ENCODE measurements at places on chromosomes 12 and 14.

DNA sequence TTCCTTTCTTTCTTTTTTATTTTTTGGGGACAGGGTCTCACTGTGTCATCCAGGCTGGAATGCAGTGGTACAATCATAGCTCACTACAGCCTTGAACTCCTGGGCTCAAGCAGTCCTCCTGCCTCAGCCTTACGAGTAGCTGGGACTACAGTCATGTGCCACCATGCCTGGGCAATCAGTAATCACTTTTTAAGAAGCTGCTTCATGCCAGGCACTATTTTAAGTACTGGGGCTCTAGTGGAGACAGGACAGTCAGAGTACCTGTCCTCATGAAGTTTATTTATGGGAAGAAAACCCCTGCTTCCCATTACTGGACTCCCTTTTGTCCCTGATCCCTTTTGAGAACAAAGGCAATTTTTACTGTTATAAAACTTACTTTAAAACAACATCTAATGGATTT is 124.0 kb upstream of the NPAS3 start:
- DNase-seq: no peak

GRCh38 chr14:54857830-54858269 is 44.8 kb downstream of the GCH1 start:
- DNase-seq: no peak

DNA sequence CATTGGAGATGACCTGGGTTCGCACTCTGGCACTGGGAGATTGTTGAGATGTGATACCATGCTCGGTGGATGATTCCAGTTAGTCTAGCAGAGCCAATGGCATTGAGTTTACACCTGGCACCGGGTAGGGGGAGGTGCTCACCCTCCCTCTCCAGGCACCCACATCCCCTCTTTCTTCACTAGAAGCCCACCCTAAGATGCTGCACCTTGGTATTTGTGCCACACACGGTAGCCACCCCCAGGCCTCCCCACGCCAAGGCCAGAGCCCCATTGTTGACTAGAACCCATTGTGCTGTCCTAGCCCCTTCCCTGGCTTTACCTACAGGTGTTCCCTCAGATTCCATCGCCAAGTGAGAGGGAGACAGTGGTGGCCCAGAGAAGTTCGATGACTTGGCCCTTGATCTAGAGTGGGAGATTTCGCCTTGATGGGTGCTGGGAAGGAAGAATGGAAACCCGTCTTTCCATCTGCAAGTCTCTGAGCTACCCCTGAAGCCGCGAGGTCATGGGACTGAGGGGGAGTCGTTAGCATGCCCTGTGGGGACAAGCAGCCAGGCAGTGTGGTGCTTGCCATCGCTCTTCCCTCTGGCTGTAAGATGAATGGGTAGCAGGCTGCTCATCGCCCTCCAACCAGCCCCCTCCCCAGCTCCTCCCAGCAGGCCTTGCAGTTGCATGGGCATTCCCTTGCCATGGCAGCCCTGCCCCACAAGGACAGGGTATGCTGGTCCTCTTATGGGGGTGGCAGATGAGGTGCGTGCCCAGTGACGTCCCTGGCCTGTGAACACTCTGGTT is 8.7 kb downstream of the CCND2 start:
- DNase-seq: no peak

- no peak for DNase-seq
These were observed 44.7 kb downstream of the RIMKLB start for GRCh38 chr12:8742501-8742900.

DNA sequence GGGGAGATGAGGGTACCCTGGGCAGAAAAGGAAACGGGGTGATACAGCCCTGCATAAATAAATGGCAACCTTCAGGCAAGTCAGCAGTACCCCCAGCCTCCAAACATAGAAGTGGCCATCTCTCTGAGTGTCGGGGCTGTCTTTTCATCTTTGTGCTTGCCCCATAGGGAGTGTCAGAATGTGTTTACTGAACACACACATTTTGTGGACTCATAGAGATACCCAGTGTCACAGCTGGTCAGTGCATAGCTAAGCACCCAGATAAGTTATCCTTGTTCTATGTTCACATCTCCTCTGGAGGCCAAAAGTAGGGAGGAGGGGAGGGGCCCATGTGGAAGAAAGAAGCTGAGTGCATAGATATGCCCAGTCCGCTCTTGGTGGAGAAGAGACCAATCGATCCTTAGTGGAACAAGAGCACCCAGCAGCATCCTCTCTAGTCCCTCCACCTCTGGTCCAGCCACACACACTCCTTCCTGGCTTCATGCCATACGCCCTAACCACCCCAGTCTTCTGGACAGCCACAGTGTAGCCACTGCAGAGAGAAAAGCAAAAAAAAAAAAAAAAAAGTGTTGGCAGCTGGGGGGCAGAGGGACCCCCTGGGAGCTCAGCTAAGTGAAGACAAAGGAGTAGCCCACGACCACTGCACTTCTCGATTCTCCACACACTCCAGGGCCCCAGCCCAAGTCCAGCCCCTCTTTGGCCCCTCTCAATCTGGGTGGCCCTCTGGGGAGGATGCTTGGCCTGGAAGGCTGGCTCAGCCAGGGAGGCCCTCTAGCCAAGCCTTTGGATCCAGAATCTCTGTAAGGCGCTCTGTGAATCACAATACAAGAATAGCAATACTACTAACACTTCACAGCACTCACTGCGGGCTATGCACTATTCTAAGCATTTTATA is 2.6 kb downstream of the ITGA7 start:
- DNase-seq: no peak

GRCh38 chr12:115074617-115075016 is 390.6 kb upstream of the TBX3 start:
- DNase-seq: no peak

GRCh38 chr12:101713059-101713682 is 15.7 kb downstream of the CHPT1 start:
- DNase-seq: no peak

- DNase-seq: no peak
These were observed 40.6 kb upstream of the CDKN3 start for GRCh38 chr14:54356172-54356571.

- DNase-seq: no peak
These were observed 13.1 kb upstream of the MMP17 start for GRCh38 chr12:131815131-131815530.

DNA sequence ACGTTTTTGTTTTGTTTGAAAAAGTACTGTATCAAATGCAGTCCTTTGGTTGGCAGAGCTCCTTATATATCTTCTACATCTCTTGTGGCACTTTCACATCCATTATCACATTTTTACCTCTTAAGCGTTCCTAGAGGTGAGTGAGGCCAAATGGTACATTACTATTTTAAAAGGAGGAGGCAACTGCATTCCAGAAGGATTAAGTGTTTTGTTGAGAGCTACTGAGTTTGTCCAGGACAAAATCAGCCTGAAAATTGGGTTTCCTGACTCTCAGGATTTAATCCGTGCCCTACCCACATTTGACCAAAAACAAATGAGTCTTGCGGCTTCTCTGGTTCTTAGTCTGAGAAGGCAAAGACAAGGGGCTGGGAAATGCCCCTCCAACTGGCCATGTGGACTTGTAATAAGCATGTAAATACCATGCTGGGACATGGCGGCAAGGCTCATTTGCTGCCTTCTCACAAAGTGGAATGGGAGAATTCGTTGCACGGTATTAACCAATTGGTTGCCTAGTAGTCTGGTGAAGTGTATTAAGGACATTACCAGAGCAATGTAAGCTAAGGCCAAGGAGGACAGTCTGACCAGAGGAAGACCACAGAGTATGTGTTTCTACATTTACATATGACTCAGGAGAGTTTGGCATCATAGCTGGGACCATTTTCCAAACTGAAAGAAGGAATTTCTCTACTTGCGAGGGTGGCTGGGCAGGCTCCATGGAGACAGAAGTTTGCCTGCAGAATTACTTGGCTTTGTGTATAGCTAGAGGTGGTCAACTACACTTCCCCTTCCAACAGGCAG is 175.8 kb upstream of the PLXNC1 start:
- no peak for DNase-seq

- no peak for DNase-seq
These were observed 1936.8 kb upstream of the SEL1L start for GRCh38 chr14:83470466-83470865.

GRCh38 chr14:90460136-90460535 is 63.3 kb downstream of the CALM1 start:
- no peak for DNase-seq

- DNase-seq: no peak
These were observed 159.3 kb downstream of the DACT1 start for GRCh38 chr14:58797010-58797429.

DNA sequence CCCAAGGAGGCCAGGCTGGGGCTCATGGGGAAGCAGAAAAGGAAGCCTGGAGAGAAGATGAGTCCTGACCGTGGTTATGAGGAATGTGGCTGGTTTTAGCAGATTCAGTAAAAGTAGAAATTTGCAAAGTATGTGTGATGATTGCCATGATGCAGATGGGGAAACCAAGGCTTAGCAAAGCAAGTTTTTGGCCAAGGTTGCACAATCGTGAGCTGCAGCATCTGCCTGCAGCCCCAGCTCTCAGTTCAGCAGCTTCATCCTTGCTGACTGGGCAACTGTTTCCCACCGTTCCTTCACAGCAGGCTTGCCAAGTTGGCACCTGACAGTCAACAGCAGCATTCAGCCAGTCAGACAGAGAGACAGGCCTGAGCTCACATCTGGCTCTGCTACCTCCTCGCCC is 656.7 kb downstream of the MED13L start:
- no peak for DNase-seq

- no peak for DNase-seq
These were observed 427.5 kb downstream of the SNAPC1 start for GRCh38 chr14:62189698-62190097.

GRCh38 chr12:44875954-44876543 is at the start of gene NELL2:
TSS of gene NELL2 (minus strand) at chr12:44876315. CDS start at chr12:44875869, 446 bp downstream.
- DNase-seq: peak; percentile 73

- DNase-seq: no peak
These were observed 36.4 kb downstream of the PITPNM2 start for GRCh38 chr12:123114304-123115083.

GRCh38 chr12:94265539-94265938 is 117.2 kb downstream of the PLXNC1 start:
- no peak for DNase-seq

DNA sequence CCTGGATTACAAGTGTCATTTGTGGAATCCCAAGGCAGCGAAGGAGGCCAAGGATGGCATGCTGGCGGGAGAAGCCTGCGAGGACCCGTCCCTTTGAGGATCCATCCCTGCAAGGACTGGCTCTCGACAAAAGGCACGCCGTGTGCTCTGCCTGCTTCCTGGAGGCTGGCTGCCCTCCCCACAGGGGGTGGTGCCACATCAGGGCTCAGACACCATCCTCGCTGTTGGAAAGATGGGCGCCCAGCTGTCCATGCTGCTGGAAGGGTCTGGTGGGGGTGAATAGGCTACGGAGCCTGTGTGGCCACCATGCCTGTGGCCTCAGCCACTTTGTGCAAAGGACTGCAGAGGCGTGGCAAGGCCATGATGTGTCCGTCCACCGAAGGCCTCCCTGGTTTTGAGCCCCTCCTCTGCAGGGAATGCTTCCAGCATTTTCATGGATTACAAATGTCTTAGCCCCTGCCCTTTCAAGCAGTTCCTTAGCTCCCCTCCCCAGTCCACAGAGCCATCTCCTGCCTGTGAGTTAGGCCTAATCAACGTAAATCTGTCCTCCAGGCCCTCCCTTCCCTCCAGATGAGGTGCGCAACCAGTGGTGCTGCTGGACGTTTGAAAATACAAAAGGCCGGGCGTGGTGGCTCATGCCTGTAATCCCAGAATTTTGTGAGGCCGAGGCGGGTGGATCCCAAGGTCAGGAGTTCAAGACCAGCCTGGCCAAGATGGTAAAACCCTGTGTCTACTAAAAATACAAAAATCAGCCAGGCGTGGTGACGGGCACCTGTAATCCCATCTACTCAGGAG is 22.1 kb downstream of the ZBTB42 start:
- DNase-seq: no peak

DNA sequence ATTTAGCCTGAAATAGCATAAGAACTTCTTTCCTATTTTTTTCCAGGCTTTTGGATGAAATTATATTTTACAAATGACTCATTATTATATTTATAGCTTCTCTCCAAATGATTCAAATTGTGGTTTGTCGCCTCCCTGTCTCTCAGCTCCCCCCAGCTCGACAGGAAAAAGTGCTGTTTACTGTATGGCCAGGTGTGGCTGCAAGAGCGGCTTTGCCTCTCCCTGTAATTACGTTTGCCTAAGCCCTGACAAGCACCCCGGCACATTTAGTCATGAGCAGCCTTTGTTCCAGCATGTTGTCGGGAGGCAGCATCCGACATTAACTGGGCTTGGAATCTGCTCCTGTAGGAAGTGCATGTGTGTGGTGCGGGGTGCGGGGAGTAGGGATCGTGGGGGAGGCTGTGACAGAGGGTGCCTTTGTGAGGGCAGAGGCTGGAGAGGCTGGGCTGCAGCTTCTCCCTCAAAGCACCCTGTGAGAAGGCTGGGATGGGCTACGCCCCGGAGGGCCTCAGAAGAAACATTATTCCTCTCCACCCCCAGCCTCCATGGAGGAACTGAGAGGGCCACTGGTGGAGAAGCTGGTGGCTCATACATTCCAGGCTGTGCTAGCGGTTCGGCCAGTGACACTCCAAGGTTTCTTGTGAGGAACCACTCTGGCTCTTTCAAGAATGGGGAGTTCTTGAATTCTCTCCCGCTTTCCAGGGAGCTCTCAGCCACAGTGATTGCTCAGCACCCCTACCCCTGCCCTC is 42.1 kb upstream of the CTDSP2 start:
- DNase-seq: peak; percentile 71

DNA sequence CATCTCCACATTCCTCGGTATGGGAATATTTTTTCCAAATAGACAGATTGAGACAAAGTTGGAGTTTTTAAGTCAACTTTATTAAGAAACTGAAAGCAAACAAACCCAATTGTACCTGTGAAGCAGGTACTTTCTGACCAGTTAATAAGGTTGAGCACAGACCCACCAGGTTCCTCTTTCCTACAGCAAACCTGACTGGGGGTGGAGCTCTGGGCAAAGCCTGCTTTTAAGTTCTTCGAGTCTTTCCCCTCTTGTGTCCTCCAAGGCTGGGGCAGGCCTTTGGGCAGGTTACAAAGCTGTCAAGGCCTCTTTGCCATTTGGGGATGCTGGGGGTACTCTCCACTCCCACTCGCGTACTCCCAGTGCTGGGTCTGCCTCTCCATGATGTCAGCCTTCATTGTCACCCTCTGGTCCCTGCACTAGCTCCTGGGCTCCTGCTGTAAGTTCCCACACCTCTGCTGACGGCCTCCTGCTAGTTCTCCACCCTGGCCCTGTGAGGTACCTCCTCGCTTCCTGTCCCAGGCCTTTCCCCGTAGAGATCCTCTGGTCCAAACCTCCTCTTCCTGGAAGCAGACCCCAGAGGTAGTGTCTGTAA is 3.2 kb downstream of the KCNH3 start:
- no peak for DNase-seq

- peak; percentile 53 for DNase-seq
These were observed 43.6 kb upstream of the NAA30 start for GRCh38 chr14:57346741-57347140.

- DNase-seq: no peak
These were observed 60.7 kb downstream of the VCPKMT start for GRCh38 chr14:50055461-50056228.

- DNase-seq: no peak
These were observed 566.6 kb downstream of the RPS29 start for GRCh38 chr14:49019467-49020115.

- DNase-seq: no peak
These were observed 178.2 kb upstream of the HIF1A start for GRCh38 chr14:61516964-61517653.

GRCh38 chr14:102469261-102469660 is 40.3 kb downstream of the ANKRD9 start:
- no peak for DNase-seq

- DNase-seq: no peak
These were observed 168.6 kb downstream of the ALX1 start for GRCh38 chr12:85448548-85449139.

- no peak for DNase-seq
These were observed 1.0 kb upstream of the ITPK1 start for GRCh38 chr14:93116676-93117200.
